ENCODE measurements at places on chromosomes 5 and 9.

- DNase-seq, result no peak
Measured at GRCh38 chr9:85225180-85225579, 516.6 kb downstream of the AGTPBP1 start.

DNA sequence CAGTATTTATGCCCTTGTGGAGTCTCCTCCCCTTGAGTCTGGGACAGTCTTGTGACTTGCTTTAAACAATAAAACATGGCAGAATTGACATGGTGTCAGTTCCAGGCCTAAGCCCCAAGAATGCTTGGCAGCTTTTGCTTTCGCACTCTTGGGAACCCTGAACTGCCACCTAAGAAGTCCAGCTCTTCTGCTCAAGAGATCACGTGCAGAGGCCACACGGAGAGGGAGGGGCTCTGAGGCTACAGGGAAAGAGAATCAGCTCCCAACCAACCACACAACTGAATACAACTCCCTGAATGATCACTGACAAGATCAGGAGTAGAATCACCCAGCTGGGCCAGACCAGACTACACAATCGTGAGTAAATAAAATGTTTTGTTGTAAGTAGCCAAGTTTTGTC, 97.6 kb downstream of the MED27 start:
- DNase-seq, result no peak

- DNase-seq, result no peak
Measured at GRCh38 chr5:158486566-158486965, 613.1 kb downstream of the EBF1 start.

- no peak for DNase-seq
Measured at GRCh38 chr9:131318231-131319085, 28.9 kb downstream of the PLPP7 start.

GRCh38 chr5:173012882-173013281, 29.3 kb downstream of the ATP6V0E1 start:
- no peak for DNase-seq

DNA sequence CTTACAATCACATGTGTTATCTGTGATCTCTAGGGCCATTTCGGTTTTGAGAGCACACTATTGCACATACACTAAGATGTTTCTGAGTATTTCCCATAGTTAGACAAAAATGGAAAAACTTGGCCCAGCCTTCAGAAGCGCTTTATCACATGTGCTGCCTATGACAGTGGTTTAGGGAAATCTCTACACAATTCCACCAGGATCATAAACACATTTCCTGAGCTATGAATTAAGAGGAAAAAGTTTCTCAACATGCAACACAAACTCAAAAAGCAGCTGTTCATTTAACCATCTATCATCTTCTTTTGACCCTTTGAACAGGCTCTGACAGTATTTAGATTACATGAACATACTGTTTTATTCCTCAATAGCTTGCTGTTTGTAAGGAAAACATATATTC, 15.1 kb downstream of the FGF1 start:
- DNase-seq, result no peak

DNA sequence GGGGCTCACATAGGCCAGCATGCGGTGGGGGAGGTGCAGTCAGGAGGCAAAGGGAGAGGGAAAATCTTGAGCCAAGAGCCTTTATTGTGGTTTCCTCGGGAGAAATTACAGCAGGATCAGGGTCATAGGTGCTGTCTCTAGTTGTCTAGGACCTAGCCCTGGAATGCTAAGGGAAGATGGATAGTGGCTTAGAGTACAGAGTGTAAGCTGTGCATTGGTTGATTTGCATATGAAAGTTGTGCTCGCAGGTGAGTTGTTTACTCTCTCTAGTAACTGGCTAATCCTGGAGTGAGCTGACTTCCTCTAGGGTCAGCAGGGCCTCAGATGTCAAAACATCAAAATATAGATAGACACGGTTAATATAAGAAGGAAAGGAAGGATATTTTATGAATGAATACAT, 877.7 kb downstream of the TLE4 start:
- DNase-seq, result no peak

DNA sequence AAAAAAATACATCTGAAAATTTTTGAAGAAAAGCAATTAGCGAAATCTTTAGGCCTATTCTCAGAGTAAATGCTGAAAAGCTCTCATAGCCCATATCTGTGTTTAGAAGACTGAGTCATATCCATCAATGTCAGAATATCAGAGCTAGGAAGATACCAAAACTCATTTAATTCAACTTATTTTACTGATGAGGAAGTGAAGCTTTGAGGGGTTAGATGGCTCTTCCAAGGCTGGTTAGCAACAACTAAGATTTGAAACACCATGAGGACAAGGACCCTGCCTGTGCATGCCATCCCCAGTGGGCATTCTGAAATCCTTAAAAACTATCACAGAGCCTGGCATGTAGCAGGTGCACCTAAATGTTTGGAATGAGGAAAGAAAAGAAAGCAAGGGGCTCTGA, 2.5 kb downstream of the FREM1 start:
- no peak for DNase-seq

DNA sequence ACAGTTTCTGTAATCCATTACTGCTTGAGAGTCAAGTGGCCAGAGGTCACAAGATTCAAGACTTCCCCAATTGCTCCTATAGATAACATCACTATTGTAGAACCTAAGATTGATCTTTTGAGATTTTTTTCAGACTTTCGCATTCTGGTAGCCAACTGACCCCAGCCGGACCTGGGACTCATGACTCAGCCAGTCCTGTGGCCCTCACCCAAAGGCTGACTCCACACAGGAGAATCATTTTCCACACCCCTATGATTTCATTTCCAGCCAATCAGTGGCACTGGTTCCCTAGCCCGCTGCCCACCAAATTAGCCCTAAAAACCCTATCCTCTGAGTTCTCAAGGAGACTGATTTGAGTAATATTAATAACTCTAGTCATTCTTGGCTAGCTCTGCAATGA, 36.2 kb downstream of the TARS1 start:
- DNase-seq, result no peak

GRCh38 chr5:351084-351920, 29.8 kb downstream of the AHRR start:
- no peak for DNase-seq

GRCh38 chr9:89731262-89732182, 126.7 kb downstream of the GADD45G start:
- no peak for DNase-seq

DNA sequence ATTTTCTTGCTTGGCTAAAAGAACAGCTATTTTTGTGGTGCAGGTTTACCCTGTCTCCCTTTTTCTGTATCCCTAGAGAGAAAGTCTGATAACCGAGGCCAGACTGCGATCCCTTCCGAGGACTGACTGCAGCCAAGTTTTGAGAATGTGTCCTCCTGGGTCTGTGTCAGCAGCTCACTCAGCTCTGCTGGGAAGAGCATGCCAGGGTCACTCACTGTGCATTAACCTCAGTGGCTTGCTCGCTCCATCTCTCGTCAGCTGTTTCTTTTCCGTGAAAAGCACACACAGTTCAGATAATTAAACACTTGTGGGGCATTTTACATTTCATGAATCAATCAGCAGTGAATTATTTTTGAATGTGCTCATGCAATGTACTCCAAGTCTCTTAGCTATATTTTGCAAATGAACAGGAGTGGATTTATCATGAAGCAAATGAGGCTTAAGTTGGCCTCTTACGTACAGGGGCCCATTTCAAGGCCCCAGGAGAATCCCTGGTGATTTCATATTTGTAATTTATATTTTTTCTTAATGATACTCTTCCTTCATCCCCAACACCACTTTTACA, 252.1 kb downstream of the SMARCA2 start:
- DNase-seq, result no peak

DNA sequence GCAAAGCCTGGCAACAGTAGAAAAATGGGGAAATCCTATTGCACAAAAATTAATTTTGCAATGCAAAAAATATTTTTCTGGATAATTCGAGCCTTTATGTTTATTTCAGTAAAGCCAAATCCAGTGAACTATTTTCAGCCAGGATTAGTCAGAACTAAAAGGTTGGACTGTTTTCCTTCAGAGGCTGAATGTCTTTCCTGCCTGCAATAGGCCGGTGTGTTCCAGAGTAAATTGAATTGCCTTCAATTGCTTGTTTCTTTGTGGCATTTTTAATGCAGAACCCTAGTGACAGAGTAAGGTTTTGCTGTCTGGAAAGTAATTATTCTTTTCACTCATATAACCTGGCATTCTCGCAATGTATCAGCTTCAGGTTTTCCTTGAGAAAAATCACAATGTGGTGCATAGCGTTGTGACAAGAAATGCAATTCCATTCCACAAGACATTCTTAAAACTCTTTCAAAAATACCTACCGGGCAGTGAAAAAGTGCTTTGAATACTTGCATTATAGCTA, 183.7 kb downstream of the GLIS3 start:
- no peak for DNase-seq

DNA sequence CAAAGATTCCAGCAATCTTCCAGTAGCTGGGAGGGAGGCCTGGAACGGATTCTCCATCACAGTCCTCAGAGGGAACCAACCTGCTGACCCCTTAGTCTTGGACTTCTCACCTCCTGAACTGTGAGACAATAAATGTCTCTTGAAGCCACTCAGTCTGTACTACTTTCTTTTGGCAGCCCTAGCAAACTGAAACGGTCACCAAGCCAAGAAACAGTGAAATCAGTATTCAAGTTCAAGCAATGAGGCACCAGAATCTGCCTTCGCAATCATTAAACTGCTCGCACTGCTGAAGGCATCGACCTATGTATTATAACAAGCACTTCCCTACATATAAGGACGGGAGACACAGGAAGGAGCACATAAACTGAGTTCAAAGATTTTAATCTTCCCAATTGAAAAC, 120.6 kb upstream of the PUM3 start:
- no peak for DNase-seq

DNA sequence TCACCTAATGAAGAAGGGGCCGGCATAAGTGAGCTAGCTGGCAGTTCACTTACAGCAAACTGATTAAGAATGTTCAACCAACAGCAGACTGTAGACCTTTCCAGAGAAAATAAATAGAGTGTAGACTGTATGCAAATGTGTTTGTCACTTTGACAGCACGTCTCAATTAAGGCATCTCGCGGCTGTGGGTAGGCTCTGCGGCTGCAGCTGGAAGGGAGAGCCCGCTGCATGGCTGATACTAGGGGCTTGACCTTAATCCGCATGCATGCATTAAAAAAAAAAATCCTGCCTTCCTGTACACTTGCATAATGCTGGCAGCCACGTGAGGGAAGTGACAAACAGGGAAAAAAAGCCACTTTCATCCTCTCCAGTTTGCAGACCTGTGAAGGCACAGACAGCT, 82.3 kb downstream of the CRB2 start:
- DNase-seq, result no peak

DNA sequence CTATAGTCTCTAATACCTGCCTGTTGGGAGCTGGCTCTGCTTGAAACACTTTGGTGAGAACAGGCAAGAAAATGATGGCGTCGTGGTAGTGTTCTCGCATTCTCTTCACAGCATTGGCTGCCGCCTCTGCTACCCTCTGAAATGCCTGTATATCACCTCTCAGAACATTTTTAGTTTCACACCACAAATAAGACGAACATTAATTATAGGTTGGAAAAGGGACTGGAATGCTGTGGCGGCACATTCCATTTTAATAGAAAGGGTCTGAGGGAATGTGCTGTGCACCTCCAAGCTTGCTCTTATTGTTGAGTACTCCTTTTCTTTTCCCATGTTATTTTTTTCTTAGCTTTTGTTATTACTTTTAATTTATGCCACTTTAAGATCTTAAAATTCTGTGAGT, 134.6 kb upstream of the HMHB1 start:
- no peak for DNase-seq

GRCh38 chr9:1869843-1870242, 145.3 kb upstream of the SMARCA2 start:
- DNase-seq, result no peak

DNA sequence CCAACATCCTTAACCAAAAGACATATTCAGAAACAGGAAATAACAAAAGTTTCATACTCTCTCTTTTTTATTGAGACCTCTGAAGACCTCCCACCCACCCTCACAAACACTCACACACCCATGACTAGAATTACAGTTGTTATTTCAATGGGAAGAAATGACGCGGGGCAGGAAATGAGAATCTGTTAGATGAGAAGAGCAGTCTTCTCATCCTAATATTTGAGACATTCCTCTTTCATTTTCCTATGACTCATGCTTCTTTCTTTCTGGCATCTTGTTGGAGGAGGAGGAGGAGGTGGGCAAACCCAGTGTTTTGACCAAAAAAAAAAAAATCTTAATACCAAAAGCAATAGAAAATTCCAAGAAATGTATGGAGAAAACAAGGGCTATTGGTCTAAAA, 179.5 kb upstream of the TARS1 start:
- DNase-seq, result no peak

- DNase-seq, result no peak
Measured at GRCh38 chr5:122062205-122062604, 15.9 kb downstream of the LOX start.

DNA sequence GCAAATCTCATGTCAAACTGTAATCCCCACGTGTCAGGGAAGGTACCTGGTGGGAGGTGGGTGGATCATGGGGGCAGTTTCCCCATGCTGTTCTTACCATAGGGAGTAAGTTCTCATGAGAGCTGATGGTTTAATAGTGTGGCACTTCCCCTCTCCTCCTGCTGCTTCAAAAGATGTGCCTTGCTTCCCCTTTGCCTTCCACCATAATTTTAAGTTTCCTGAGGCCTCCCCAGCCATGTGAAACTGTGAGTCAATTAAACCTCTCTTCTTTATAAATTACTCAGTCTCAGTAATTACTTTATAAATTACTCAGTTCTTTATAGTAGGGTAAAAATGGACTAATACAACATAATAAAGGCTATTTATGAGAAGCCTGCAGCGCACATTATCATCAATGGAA, 7.1 kb upstream of the CNTRL start:
- DNase-seq, result no peak

DNA sequence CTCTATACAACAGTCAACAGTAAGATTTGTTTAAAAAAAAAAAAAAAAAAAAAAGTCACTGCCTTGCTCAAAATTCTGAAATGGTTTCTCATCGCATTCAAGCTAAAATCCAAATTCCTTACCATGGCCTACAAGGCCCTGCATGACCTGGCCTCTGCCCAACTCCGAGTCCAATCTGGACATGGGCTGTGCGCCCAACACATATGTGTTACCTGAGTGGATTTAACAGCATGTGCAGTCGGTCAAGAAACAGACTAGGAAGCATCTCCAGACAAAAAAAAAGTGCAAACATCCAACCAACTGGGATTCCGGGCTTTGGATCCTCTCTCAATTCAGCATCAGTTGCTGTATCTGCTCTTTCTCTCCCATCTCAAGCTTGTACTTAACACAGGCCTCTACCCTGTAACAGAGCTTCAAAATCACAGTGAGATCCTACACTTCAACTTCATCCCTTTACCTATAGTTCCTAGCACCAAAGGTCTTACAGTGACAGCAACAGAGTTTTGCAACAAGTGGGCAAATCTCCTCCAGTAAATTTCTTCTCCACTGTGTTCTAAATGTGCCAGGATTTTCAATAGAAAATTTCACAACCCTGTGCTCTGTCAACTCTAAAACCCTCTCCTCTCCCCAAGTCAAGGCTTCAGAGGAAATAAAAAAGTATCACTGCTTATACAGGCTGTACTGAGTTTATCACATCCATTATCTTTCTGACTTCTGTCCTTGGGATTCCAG, 19.6 kb downstream of the ZNF608 start:
- no peak for DNase-seq

- no peak for DNase-seq
Measured at GRCh38 chr5:170631466-170632195, 127.8 kb downstream of the KCNIP1 start.
